Right renal pelvis (tissue), 4 donors: ENCODE measurements at places on chromosomes 6 and 20. TPM values are rescaled to one million over a fixed set of nuclear protein-coding genes. Genes with fewer than 3 reads are reported as not detected.

- DNase-seq: no peak
Measured at GRCh38 chr6:166612471-166612881, 14.6 kb downstream of the RPS6KA2 start.

DNA sequence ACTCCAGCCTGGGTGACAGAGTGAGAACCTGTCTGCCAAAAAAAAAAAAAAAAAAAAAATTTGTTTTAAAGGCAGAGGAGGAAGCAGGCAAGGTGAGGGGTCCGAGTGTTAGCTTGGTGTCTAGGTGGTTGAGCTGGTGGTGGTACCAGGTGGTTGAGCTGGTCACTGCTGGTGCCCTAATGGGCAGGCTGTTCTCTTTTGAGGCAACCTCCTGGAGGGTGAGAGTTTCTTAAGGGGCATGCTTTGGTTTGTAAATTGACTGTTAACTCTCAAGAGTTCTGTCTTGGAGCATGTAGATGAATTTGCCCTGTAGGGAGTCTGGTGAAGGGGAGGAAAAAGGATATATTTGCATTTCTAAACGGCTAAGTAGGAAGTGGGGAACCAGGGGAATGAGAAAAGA, 52.7 kb downstream of the BANF2 start:
- DNase-seq: no peak

- no peak for DNase-seq
Measured at GRCh38 chr20:43948455-43948854, 33.8 kb downstream of the TOX2 start.

DNA sequence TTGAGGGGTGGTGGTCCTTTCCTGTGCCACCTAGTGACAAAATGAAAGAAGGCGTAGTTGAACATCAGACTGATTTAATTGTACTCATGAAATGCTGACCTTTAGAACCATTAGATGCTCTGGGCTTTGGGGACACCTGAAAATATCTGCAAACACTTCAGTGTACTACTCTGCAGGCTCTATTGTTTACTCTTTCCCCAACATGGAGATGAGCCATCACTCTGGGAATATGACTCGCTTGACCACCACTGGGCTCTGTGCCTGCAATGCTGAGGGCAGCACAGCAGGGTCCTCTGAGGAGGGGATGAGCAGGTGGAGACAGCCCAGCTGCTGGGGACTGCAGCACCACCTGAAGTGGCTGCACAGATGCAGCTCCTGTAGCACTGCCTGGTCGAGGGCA, 74.8 kb upstream of the SLC24A3 start:
- no peak for DNase-seq

DNA sequence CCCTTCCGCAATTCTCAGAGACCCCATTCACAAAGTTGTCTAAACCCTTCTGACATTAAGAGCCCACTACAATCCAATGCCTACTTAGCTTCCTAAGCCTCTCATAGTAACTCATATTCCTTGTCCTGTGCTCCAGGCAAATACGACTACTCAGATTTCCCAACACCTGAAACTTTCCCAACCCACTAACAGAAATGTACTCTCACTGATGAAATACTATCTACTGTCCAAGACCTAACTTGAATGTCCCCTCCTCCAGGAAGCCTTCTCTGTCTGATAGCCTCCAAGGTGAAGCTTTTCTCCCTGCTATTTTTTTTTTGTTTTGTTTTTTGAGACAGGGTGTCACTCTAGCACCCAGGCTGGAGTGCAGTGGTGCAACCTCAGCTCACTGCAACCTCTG, 30.4 kb downstream of the GPLD1 start:
- no peak for DNase-seq

- DNase-seq: no peak
Measured at GRCh38 chr6:25793970-25794369, 37.9 kb downstream of the SLC17A1 start.

The NRN1 gene
- polyA plus RNA-seq: 9.1 TPM

The MAK gene
- 1.9 TPM for polyA plus RNA-seq

The TAGAP gene
- 1.4 TPM for polyA plus RNA-seq

The PRND gene
- 3.4 TPM for polyA plus RNA-seq
